SK-N-DZ (cell line): ENCODE measurements at places on chromosomes 2 and 18.
A peak's percentile ranks its signal among the peaks of the same experiment; 100 is the strongest.

DNA sequence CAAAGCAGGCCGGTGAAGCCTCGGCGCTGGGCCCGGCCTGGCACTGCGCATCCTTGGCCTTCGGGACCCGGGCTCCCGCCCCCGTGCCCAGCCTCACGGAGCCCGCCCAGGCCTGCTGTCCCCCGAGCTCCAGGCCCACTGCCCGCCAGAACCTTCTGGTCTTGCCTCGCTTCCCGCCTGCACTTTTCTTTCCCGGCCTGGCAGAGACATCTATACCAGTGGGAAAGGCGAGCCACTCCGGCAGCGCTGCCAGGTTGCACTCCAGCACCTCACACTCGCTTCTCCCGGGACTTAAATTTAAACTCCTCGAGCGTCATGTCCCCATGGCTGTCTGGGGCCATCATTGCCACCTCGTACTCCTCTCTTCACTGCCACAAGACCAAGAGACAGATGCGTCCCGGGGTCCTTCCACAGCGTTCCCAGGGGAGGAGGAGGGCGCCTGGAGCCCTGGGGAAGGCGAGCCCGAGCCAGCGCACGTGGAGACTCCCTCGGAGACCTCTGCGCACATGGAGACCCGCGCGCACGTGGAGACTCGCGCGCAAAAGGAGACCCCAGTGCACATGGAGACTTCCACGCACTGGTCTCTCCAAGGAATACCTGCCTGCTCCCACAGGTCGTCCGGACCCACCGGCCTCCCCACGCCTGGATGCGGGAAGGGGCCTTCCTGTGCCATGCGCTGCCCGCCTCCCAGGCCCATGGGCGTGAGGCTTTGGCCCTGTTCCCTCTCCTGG lies 253.1 kb upstream of the SALL3 start:
- DNase-seq, result no peak

GRCh38 chr2:38260972-38261371 lies 116.1 kb downstream of the ATL2 start:
- no peak for DNase-seq

- DNase-seq, result no peak
These were observed 518.8 kb upstream of the ACVR2A start for GRCh38 chr2:147325990-147326389.

DNA sequence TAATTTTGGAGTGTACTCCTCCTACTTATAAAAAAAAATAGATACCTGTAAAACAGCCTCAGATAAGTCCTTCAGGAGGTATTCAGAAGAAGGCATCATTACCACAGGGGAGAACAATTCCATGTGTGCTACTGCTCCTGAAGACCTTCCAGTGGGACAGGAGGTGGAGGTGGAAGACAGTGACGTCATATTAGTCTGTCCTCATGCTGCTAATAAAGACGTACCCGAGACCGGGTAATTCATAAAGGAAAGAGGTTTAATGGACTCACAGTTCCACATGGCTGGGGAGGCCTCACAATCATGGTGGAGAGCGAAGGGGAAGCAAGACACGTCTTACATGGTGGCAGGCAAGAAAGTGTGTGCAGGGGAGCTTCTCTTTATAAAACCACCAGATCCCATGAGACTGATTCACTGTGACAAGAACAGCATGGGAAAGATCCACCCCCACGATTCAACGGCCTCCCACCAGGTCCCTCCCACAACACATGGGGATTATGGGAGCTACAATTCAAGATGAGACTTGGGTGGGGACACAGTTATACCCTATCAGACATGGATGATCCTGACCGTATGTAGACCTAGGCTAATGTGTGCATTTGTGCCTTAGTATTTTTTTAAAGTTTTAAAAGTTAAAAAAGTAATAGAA lies 98.4 kb downstream of the NDUFA10 start:
- no peak for DNase-seq

- DNase-seq, result no peak
These were observed 39.0 kb downstream of the AQP12A start for GRCh38 chr2:240730501-240731177.

DNA sequence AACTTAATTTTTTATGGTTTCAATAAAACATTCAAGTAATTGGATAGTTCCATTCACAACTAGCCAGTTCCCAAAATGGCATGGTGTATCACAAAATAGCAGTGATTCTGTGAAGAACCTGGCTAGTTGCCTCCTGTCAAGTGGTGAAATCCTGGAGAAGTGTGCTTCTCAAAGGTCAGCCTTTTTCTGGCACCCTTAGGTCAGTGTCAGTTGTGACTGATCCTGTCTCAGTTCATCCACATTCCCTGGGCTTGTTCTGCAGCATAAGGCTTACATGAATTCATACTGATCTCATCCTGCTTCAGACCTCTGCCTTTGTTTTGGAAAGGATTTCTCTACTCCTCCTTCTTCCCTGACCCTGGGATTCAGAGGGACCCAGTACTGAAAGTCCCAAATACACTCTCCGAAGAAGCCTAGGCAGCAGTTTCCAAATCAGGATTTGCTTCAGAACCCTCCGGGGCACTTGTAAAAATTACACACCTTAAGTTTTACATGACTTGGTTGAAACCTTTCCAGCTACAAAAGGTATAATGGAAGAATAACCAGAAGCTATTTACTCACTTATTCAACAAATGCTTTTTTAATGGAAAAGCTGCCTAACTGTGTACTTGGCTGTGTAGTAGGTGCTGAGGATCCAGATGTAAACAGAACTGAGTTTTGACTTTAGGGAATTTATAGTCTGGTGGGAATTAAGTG lies 11.0 kb downstream of the MAP3K20 start:
- no peak for DNase-seq

DNA sequence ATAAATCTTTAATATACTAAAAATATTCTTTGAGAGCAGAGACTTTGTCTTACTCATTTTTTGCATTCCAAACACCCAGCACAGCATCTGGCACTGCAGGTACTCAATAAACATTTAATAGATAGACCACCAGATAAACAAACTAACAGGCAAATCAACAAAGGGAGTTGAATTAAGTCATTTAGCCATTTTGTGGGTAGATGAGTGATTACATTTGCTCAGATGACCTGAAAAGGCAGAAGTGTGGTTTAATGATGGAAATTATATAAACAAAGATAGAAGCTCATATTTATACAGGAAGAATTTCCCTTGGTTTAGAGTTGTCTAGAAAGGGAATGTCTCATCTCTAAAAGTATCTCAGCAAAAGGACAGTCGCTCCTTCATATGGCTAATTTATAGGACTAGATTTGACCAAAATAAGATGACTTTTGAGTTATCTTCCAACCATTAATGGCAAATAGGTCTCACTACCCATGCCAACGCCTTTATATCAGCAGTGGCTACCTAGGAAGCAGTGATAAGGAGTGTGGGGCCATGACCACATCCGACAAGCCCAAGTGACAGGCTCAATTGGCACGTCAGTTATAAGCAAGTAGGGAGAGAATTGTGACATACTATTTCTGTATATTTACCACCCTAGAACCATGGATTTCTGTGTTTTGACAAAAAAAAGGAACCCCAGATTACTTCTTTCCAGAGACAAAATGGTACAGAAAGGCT lies 173.5 kb downstream of the ATAD2B start:
- DNase-seq, result no peak

DNA sequence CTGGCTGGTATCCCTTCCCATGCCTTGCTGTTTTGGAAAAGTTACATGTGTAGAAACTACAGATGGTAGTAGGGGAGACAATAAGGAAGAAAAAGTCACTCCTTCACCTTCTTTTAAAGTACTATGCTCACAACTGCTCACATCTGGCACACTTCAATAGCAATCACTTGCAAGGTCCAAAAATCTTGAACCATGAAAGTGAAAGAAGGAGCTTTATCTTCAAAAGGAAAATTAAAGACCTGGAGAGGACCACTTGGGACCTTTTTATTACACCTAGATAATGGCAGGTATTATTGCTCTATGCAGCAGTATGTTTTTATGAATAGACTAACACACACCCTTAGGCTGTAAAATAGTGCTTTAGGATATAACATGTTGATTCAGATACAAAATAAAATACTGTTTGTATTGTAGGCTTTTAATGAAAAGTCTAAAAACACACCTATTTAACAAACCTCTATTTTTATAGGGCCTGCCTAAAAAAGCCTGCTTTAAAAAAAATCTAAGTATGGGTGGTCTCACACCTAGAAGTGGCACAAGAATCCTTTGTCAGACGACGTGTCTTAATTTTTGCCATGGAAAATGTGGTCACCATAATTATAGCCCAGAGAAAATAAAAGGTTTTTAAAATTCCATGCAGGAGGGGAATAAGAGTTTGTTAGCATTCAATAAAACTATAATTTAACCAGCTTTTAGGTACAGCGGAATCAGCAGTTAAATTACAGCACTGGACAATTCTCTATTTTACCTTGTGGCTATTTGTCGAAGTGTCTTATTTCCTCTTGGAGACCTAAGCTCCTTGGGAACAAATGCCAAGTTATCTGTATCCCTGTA lies 124.0 kb downstream of the BCL2 start:
- no peak for DNase-seq

GRCh38 chr2:200509235-200509611 lies 645 bp downstream of the KCTD18 start:
- DNase-seq, result peak; percentile 20

DNA sequence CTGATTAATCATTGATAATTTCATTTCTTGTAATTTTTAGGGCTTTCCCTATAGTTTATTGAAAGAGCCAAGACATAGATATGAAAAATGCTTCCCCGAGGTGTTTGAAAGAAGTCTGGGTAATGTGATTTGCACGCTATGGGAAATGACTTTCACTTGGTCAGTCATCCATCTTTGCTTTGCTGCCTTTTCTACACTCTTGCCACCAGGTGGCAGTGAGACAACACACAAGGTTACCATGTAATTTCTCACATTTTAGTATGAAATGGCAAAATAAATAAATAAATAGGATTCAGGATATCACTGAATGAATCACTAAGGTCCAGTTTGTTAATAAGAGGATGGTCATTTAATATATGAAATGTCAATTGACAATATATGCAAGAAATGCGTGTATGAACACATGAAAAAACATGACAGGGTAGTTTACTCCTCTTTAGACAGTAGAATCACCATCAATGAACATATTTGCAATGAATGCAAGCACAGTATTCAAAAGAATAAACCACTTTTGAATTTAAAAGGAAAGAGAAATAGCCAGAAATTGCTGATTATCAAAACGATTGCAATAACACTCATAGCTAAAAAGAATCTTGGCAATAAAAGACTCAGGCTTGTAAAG lies 52.2 kb upstream of the KCNH7 start:
- DNase-seq, result peak; percentile 76

DNA sequence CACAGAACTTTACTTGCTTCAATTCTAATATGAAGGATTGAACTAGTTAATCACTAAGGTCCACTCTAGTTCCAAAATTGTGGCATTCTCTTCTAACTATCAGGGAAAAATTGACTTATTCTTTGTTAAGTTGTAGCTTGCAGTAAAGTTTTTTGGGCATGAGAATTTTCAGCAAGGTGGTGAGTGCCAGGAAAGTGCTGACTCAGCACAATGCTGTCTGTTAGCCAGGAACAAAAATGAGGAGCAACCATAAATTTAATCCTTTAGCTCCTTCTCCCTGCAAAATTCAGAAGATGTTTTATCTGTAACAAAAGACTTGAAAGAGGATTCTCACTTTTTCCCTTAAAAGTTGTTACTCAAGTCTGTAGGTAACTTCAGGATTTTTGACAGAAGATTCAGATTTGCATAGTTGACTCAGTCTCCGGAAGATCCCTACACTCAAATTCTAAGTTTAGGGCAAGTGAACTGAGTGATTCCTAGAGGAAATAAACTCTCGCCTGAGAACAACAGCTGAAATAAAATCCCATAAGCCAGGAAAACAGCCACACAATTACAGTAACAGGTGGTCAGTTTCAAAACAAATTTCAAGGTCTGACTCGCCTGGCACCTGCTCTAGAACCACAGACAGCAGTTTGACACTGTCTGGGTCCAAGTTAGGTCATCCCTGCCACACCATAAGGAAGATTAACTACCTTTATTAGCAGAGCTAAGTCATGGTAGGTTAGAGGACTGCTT lies 20.2 kb upstream of the DARS1 start:
- no peak for DNase-seq

DNA sequence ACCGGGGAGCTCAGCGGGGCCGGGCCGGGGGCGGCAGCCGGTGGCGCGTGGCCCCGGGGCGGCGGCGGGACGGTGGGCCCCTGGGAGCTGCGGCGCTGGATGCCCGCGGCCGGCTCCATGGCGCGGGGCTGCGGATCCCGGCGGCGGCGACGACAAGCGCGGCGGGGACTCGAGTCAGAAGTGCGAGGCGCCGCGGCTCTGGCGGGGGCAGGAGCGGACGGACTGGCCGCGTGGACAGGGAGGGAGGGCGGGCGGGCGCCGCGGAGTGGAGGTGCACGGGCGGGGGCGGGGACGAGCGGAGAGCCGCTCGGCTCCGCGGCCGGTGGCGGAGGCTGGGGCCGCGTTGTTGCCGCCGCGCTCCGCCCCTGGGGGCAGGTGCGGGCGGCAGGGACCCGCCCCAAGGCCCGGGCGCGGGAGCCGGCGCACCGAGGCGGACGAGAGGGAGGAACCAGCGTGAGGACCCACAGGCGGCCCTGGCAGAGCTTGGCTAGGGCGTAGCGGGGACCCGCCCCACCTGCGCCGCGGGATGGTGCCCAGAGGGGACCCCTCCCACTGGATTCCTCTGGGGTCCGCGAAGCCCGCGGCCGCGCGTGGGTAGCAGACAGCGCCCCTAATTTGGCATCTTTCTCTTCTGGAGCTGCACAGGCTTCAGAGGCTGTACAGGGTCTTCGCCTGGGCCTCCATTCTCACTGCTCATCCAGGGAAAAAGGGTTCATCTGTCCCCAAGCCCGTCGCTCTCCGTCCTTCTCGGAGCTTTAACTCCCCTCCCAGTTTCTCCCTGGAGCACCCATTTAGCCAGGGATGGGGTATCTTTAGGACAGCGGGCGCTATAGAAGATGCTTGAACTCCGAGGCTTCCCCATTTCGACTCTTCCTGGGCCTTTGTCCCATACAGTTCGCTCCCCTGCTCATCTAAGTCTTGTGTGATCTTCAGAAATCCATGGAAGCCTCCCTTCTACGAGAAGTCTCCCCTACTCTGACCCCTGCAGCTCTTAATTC lies at the start of gene TMEM163:
TMEM163 (minus strand) TSS at position 184 of the 998 bp plus-strand sequence.
- peak; percentile 40 for DNase-seq

DNA sequence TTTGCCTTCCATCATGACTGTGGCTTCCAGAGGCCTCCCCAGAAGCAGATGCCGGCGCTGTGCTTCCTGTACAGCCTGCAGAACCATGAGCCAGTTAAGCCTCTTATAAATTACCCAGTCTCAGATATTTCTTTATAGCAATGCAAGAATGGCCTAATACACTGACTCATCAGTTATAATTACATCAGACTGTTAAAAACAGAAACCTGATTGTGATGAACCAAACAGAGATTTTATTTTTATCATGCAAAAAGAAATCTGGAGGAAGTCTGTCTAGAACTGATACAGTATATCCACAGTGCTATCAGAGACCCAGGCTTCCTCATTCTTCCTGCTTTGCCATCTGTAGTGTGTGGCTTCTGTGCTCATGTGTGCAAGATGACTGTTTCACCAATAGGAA lies 93.4 kb upstream of the MEX3C start:
- DNase-seq, result no peak
